ENCODE measurements at places on chromosomes 5 and 9.

DNA sequence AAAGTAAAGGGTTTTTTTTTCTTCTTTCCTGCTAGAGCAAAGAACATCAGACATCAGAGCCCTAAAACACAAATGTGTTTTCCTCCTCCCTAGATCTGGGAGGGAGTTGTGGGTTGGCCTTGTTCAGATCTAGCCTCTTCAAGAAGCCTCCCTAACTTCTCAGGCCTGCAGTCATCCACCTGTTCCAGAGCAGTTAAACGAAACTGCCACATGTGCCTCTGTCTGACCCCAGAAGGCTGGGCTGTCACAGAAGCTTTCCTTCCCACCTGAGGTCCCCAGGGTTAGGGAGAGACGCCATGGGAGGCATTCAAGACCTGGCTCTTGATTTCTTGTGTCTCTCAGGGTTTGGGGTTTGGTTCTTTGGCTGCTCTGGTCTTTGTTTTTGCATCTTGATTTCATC, 87.0 kb downstream of the DAB2IP start:
- no peak for DNase-seq

GRCh38 chr9:82934949-82935348, 128.0 kb downstream of the RASEF start:
- peak; percentile 22 for DNase-seq

- peak; percentile 38 for DNase-seq
Measured at GRCh38 chr5:159098603-159099436, 896 bp downstream of the EBF1 start.

DNA sequence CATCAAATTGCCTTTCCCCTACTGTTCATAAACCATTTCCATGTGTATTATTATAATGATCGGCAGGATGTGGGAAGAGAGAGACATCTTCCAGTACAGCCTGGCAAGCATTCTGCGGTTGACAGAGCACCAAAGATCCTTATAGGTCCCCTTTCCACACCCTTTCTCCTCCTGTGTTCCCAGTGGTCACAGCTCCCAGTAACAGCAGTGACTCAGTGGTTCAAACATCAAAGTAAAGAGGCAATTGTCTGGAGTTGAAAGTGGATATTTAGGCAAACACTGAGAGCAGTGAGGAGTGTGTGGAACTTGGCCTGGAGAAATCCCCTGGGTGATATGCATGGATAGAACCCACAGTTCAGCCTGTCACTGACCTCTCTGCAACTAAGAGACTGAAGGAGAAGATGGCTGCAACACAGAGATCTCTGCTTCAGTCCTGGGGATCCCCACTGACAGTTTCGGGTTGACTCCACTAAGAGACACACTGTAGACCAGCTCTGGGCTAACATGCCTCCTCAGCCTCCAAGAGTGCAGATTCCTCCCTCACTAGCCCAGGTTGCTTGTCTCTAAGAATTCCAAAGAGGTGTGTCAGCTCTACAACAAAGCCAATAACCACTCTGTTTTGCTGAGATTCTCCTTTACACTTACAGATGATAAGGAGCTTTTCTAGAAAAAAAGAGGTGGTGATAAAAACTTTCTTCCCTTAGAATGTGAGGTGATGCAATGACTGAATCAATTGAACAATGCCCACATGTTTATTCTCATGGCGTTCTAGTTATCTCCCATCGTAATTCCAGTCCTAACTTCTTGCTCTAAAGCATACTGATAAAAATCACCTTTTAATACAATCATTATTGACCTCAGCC, 94.4 kb upstream of the IL6ST start:
- peak; percentile 96 for DNase-seq

GRCh38 chr9:114968671-114969070, 38.3 kb upstream of the TNFSF8 start:
- peak; percentile 73 for DNase-seq

- no peak for DNase-seq
Measured at GRCh38 chr5:168370831-168371230, 79.4 kb downstream of the WWC1 start.

GRCh38 chr5:171580502-171581265, 161.2 kb downstream of the FGF18 start:
- peak; percentile 88 for DNase-seq

DNA sequence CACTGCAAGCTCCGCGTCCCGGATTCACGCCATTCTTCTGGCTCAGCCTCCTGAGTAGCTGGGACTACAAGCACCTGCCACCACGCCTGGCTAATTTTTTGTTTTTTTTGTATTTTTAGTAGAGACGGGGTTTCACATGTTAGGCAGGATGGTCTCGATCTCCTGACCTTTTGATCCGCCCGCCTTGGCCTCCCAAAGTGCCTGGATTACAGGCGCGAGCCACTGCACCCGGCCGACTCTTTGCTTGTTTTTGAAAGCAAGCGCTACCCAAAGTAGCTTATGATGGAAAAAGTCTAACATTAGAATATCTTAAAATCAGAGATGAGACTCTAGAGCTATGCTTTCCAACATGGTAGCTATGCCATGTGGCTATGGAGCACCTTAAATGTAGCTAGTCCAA, 585.5 kb upstream of the ITGA1 start:
- DNase-seq: no peak

DNA sequence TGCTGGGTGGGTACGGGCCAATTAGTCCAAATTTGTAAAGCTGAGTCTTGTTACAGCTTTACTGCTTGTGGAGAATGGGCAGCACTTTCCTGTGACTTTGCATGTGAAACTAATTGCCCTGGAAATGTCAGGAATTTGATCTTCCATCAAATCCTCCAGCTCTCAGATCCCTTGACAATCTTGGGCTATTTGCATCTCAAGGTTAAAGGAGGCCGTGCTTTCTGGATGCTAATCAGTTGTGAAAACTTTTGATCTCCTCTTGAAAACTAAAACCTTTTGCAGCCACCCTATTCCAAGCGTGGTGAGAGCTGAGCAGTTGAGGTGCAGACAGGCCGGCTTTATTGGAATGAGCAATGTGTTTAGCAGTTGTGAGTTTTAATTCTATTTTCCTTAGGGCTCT, 68.0 kb upstream of the CLINT1 start:
- DNase-seq: no peak

- DNase-seq: peak; percentile 8
Measured at GRCh38 chr9:28951945-28952344, 1378.7 kb upstream of the C9orf72 start.

- DNase-seq: peak; percentile 84
Measured at GRCh38 chr9:127199001-127199791, 65.4 kb upstream of the GARNL3 start.

- DNase-seq: peak; percentile 31
Measured at GRCh38 chr5:96648593-96648992, 13.6 kb upstream of the CAST start.

GRCh38 chr9:82108474-82108873, 119.9 kb downstream of the SPATA31D1 start:
- DNase-seq: no peak

DNA sequence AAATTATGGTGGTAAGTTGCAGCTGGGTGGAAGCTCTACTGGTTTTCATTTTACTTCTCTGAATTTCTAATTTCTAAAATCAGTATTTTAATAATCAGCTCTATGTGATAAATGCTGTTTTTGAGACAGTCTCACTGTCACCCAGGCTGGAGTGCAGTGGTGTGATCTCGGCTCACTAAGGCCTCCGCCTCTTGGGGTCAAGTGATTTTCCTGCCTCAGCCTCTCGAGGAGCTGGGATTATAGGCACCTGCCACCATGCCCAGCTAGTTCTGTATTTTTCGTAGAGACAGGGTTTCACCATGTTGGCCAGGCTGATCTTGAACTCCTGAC, 1.5 kb upstream of the RALGDS start:
- DNase-seq: no peak

GRCh38 chr5:60382716-60383115, 317.2 kb downstream of the DEPDC1B start:
- DNase-seq: peak; percentile 60

- DNase-seq: no peak
Measured at GRCh38 chr9:116817762-116818161, 130.7 kb downstream of the TRIM32 start.

DNA sequence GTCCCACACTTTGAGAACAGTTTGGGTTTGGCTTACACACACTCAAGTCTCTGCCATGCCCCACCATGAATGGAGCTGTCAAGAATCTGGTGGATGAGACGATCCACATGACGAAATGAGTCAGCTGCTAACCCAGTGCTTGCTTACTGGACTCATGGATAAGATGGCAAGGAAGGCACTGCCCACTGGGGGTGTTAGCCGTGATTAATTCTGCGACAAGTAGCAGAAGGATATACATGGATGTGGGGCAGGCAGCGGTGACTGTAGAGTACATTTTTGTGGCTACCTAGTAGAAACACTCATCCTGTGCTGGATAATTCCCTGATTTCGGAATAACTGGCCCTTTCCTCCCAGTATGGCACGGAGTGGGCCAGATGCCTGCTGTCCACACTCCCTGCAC, 77.5 kb downstream of the SPATA31C2 start:
- no peak for DNase-seq

DNA sequence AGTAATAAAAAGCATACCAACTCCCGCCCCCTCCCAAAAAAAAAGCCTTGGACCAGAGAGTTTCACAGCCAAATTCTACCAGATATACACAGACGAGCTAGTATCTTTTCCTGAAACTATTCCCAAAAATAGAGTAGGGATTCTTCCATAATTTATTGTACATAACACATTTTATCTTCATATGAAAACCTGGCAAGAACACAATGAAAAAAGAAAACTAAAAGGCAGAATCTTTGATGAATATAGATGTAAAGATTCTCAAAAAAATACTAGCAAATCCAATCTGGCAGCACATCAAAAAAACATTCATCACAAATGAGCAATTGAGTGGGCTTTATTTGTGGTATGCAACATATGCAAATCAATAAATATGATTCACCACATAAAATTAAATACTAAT, 798.8 kb downstream of the CDH18 start:
- DNase-seq: no peak

DNA sequence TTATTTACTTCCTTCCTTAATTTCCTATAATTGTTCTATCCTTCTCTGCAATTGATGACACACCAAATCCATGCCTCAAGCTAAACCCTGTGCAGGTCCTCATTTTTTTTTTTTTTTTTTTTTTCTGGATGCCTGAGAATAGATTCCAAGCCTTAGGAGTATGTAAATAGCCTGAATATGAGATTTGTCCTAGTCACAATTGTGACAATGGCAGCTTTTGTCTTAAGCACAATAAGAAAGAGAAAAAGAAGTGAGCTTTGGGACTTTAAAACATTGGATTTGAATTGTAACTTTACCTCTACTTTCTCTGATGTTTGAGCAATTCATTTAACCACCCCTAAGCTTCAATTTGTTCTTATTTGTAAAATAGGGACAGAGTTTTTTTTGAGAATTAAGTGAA, 280.5 kb downstream of the TUSC1 start:
- DNase-seq: no peak

DNA sequence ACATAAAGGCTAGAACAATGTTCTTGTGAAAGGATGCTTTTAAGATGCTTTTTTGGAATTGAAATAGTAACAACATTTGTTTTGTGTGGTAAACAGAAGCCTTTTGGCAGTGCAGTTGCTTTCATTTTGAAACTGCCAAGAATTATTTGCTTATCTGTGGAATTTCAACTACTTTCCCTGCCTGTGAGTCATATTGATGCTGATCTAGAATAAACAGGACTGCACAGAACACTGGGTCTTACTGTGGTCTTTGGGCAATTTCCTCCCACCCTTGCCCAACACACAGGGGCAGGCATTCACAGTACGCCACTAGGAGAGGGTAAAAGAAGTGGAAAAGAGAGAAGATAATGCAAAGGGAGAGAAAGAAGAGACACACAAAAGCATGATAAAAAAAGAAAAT, 483.7 kb downstream of the ELAVL2 start:
- peak; percentile 7 for DNase-seq

DNA sequence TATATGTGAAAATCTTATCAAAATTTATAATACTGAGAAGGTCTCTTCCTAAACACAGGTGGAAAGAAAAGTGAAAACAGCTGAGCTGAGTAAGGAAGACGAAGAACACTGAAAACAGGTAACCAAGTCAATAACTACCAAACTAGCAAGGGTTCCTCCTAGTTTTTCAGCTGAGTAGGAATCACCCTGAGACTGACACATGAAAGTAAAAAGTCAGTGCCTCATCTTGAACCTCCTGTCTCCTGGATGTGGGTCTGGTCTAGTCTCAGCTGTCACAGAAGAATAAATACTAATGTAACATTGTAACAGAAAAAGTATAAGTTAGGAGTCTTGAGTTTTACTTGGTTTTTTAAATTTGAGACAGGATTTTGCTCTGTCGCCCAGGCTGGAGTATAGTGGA, 121.0 kb downstream of the MEF2C start:
- DNase-seq: no peak
